ENCODE measurements at places on chromosomes 3 and 15.
A peak's percentile ranks its signal among the peaks of the same experiment; 100 is the strongest.

- DNase-seq: no peak
These were observed 674.0 kb downstream of the OTOL1 start for GRCh38 chr3:162170581-162170980.

GRCh38 chr3:22101351-22101750, 350.3 kb upstream of the ZNF385D start:
- DNase-seq: no peak

DNA sequence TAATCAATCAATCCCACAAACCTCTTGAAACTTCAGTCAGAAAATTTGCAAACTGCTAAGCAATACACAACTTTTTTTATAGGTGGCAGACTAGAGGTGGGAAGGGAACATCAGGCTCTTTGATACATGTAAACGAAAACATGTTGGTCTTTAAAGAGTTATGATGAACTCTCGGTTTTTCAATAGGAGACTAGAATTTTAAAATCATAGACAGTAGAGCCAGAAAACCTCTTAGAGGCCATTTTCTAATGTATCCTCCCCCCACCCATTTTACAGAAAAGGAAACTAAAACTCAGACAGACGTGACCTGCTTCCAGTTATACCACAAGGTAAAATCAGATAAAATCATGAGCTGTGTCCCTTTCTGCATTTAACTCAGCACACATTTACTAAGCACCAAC, 179.1 kb upstream of the LPP start:
- DNase-seq: no peak

GRCh38 chr3:190345027-190345821, 23.0 kb upstream of the CLDN1 start:
- peak; percentile 62 for DNase-seq

GRCh38 chr3:145639003-145639606, 521.9 kb downstream of the PLOD2 start:
- no peak for DNase-seq

GRCh38 chr3:108287146-108287545, 9.2 kb upstream of the HHLA2 start:
- no peak for DNase-seq

- no peak for DNase-seq
These were observed 186.2 kb upstream of the CRBN start for GRCh38 chr3:3365716-3366115.

- DNase-seq: no peak
These were observed 322.9 kb upstream of the CTDSPL start for GRCh38 chr3:37538747-37539146.

DNA sequence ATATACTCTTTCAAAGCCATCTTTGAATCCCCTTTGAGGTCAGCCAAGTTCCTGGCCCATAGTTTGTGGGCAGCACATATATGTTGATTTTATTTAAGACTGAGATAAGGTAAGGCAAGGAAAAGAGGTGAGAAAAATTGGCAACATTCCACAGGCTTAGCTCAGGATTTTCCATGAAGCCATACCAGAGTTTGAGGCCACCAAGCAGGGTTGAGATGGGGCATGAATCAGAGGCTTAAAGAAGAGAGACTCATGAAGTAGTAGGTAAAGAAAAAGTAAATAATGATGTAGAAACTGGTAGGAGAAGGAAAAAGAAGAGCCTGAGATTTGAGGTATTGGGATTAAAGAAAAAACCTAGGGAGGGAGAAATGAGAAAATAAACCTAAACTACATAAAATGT, 89.2 kb downstream of the MYO5A start:
- DNase-seq: no peak

DNA sequence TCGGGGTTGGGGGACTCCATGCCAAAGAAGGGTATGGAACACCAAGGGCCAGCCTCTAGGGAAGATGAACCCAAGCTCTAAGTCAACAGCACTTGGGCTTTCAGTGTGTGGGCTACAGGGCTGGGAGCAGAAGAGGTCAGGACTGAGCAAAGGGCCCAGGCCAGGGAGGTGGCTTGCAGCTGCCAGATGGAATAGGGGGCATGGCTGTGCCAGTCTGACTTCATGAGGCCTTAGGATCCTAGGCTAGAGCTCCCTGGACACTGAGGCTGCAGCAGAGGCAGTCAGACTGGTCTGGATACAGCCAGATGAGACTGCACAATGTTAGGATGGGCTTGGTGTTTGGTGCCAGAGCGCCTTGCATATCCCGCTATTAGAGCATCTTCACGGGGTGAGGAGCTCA, 3.8 kb downstream of the RASGRF1 start:
- no peak for DNase-seq

DNA sequence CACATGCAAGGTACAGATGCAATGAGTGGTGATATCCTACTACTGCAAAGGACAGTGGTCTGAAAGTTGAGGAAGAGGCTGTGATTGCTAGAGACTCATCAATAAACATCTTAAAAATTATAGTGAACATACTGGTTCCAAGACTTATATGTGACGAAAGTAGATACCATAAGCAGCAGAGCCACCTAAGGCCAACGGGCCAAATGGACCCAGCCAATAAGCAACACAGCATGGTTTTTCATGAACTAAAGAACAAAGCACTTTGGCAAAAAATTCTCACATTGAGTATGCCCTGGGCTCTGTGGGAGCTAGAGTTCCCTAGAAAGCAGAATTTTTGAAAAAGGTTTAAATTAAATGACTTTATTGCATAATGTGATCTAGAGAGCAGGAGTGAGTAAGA, 272.1 kb downstream of the SI start:
- no peak for DNase-seq

DNA sequence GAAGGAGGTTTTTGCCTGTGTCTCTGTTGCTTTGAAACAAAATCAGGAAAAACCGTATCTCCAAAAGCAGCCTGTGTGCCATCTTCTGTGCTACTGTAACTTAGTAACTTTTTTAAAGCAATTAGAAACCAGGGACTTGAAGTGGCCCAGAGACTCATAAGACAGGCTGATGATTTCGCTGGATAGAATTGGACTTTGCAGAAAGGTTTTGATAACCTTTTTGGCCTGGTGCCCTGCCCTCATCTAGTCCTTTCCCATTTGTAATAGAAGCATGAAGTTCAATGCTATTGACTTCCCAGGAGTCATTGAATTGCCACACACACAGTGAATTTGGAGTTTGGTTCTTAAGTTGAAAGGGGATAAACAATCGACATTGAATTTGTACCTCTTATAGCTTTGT, 157.2 kb downstream of the PTPRG start:
- DNase-seq: no peak

DNA sequence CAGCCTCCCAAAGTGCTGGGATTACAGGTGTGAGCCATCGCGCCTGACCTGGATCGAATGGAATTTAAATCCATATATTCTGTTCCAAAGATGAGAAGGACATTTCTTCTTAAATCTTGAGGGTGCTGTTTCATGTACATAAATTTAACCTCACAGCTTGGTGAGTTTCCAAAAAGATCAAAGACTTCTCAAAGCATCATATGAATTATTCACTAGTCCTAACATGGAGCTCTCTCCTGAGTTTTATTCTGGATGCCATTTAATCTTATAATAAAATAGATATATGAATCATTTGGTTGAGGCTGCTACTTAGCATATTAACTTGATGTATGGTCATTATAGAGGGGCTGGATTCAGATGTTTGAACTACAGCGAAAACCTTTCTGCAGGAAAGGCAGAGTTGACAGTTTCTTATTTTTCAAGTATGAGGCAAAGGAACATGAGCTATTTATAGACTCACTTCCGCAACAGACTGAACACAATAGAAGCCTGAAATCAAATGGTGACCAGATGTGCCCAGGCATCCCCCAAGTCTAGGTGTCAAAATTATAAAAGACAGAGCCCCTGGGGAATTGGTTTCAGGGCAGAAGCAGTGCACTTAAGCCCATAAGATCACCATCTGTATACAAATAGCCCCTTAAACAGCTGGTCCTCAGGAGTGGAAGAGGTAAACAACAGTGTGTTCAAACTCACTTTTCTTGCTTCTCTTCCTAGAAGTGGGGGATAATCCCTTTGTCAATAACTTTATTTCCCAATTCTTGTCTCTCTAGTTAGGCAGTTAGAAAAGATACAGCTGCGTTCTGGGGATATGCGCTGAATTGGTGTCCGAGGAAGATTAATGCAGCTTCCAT, 29.7 kb downstream of the STARD9 start:
- DNase-seq: no peak

- DNase-seq: no peak
These were observed 14.1 kb downstream of the SPSB4 start for GRCh38 chr3:141065258-141065657.

- no peak for DNase-seq
These were observed 172.8 kb downstream of the KCNMB2 start for GRCh38 chr3:178709051-178709450.

- DNase-seq: no peak
These were observed 17.3 kb downstream of the C3orf18 start for GRCh38 chr3:50550079-50550736.

DNA sequence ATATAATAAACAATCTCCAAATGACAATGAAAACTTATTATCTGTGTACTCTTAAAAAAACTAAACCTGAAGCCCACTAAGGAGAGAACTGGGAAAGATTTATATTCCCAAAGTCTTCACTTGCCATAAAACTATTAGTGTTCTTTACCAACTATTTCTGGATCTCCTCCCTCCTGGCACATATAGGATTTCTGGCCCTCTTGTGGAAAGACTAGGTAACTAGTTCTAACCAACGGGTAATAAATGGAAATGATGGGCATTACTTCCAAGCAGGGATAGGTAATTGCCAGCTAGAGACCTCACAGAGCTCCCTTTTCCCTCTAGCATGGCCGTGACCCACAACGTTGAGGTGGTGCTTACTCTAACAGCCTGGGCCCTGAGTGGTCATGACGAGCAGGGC, 110.1 kb downstream of the DNAH12 start:
- DNase-seq: peak; percentile 8

DNA sequence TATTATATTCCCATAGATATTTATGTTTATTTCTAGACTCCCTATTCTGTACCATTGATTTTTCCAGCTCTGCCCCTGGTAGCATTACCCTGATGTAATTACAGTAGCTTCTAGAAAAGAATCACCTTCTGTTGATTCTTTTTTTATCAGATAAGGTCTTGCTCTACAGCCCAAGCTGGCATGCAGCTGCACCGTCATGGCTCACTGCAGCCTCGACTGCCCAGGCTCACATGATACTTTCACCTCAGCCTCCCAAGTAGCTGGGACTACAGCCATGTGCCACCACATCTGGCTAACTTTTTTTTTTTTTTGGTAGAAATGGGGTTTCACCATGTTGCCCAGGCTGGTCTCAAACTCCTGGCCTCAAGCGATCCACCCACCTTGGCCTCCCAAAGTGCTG, 41.8 kb downstream of the SLC24A1 start:
- DNase-seq: no peak

GRCh38 chr3:120470870-120471269, 20.1 kb upstream of the FSTL1 start:
- DNase-seq: no peak

DNA sequence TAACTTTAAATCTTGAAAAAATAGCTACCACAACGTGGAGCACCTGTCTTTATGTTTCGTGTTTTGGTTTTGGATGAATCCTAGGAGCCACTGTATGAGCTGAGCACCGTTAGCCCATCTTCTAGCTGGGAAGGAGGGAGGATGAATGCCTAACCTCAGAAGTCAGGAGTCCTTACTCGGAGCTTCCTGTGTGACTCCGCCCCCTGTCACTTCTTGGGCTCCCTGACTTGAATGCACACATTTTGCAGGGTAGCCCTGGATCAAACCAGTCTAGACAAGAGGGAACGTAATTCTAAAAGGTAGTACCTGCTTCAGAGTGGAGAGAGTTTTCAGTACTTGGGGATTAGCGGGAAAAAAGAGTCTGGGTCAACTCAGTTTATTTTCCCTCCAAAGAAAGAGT, 5.3 kb downstream of the GABRA5 start:
- no peak for DNase-seq

GRCh38 chr15:70832176-70832575, 21.8 kb downstream of the LARP6 start:
- DNase-seq: no peak

DNA sequence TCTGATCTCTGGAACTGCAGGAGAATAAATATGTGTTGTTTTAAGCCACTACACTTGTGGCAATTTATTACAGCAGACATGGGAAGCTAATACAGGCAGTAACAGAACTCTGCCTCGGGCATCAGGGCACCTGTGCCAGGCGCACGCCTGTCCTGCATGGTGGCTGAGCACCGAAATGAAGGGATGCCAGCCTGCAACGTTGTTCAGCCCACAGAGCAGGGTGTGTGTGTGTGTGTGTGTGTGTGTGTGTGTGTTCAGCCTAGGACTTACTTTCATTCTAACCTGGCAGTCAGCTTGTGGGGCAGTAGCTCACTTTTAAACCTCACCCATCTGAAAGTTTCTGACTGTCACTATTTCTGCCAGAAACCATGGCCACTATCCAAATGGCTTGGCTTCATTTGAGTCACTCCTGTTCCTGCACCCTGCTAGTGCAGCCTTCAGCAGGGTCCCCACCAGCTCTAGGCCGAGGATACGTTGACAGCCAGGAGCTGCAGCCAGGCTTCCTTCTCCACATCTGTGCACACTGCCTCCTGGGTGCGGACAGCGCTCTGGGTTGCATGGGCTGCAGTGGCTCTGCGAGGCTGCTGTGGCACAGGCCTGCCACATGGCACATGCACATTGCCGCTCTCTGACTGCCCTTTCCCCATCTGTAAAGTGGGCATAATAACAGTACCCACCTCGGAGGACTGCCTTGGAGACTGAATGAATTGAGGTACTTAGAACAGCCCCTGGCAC, 4.5 kb downstream of the UROC1 start:
- no peak for DNase-seq

DNA sequence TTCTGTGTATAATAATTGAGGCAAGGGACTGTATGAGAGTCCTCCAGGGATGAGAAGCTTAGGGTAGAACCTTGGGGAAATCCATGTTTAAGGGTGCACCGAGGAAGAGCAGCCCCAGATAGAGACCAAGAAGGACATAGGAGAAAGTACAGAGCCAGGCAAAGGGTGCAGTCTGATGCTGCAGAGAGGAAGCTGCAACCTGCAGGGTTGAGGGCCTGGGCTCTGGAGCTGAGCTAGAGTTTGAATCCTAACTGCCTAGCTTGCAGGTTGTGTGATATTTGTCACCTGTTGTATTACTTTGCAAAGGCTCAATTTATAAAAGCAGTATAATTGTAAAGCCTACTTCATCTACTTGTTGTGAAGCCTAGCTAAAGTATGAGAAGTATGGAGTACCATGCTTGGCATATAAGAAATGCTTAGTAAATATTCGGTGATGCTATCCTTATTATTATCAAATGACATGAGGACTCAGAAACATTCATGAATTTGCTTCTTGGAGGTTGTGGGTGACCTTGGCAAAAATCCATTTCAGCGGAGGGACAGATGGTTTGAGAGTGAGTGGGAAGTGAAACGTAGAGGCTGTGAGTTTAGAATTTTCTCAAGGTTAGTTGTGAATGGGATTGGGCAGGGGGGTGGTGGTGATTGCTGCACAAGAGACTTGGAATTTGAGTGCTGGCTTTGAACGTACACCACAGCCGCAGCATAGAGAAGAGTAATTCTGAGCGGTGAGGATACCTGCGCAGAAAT, 43.8 kb downstream of the PLCL2 start:
- no peak for DNase-seq
